ENCODE measurements at places on chromosomes 1 and 21.

- DNase-seq, result no peak
These were observed 122.6 kb downstream of the NTNG1 start for GRCh38 chr1:107263291-107263915.

DNA sequence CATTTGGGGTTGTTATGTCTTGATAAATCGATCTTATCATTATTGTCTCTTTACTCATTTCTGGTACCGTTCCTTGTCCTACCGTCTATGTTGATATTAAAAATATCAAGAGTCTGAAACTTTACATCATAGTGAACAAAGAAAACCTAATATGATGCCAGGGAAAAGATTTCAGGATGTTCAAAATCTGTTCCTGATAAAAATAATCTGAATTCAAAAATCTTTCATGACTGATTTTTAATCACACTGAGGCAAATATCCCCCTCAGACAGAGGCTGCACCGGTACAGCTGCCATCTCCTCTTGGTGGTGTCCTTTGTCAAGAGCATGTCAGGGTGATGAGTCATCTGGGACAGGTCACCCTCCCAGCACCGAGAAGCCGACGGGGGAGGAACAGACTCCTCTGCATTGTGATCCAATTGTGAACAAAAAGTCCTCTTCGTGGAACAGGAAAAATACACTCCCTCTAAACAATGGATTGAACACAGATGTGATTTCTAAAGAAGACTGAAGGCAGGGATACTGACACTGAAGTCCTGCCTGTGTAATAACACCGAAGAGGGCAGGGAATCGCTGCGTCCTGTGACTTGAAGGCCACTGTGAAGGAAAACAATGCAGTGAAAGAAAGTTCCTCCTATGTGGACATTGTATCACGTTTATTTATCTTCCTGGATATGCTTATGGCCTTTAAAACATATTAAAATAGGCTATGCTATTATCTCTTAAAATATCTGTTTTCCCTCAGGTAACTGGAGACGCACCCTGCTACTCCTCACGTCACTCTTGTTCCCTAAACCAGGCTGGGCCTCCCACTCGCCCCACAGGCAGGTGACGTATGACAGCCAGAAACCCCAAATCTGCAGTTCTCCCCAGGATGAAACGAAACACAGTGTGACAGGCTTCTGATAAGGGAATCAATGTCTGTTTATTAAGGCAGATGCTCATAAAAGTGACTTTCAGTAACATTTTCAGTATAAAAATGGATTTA, 4.3 kb upstream of the SPATC1L start:
- DNase-seq, result peak; percentile 82

- DNase-seq, result no peak
These were observed at the start of gene CHIT1 for GRCh38 chr1:203229471-203230135. Gene CHIT1, minus strand, starts transcription at chr1:203229673. Its CDS starts 37 bp downstream, at chr1:203229636.

DNA sequence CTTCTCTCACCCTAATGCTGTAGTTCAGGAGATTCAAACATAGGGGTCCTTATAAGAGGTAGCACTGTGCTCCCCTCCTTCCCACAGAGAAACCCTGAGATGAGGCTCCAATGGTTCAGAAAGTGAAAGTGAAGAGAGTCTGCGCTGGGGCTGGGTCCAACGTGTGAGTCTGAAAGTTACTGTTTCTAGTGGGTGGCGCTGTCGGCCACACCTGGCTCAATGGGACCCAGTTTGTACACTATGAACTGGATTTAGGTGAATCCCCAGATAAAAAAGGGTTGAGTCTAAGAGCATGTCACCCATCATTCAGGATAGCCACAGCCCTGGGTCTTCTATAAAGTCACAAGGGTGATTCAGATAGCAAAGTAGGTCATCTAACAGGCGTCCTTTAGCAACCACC, 2.8 kb downstream of the SMCP start:
- DNase-seq, result no peak

- DNase-seq, result no peak
These were observed 90.1 kb downstream of the PLXNA2 start for GRCh38 chr1:208154040-208154439.

DNA sequence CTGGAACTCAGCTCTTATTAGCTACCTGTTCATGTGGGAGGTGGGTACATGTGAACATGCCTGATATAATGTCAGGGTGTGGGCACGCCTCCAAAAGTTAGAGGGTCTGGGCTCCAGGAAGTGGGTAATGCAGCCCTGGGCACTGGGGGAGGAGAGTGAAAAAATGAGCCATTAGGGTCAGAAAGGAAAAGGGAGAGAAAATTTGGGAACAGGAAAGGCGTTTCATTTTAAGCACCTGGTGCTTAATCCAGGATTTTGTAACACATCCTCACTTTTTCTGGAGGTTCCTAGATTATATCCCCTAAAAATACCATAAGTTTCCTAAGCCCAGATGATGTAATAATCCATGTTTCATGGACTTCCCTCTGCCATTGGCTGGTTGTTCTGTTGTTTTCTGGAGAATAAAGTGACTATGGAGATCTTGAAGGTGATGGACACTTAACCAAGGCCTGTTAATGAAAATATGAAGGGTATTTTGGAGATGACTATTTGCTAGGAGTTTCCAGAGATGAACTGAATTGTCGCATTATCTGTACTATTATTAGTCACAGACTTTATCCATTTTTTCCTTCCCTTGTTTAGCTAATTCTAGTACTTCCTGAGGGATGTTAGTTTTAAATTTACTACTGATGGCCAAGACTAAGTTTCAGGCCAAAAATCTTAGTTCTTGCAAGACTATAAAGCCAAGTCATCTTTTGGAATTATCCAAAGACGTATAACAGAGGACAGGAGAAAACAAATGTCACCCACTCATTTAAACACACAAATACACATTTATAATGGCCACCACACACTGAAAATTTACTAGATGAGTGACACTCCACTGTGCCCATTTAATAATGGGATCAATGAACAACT, 24.4 kb upstream of the TARBP1 start:
- no peak for DNase-seq

- no peak for DNase-seq
These were observed 516 bp downstream of the PHLDA3 start for GRCh38 chr1:201468501-201468843.

DNA sequence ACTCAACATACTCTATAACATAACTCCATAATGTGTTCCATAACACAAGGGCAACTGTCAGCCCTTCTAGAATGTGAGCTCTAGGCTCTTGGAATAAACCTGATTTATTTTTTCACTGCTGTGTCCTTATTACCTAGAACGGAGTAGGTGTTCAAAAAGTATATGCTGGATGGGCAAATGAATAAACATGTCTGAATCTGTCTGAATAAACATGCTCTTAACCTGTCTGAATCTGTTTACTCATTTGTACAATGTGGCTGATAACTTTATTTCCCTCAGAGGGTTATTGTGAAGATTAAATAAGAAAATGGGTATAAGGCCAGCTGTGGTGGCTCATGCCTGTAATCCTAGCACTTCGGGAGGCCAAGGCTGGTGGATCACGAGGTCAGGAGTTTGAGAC, 42.3 kb downstream of the AZIN2 start:
- DNase-seq, result no peak

DNA sequence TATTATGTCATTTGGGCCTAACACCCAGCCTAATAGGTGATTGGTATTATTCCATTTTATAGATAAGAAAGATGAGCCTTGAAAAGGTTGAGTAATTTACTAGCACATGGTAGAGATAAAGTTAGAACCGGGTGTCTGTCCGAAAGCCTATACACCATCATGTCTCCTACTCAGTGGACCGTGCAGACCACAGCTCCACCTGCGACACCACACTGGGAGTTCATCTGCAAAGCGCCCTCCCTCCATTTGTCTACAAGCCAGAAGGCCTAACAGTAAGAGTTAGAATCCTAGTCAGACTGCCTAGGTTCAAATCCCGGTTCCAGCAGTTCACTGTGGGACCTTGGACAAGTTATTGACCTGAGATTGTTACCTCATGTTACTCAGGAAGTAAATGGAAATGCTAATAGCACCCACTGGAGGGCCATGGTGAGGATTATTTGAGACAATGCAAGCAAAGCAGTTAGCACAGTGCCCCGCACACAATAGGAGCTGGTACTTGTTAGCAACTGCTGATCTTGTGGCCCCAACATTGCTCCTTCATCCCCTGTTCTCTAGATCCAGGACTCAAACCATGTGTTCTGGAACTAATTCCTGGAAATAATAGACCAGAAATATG, 20.5 kb downstream of the ARMH1 start:
- no peak for DNase-seq

- DNase-seq, result no peak
These were observed 1488.4 kb downstream of the MRPL39 start for GRCh38 chr21:24118738-24119459.

- no peak for DNase-seq
These were observed 246.9 kb upstream of the ST6GALNAC5 start for GRCh38 chr1:76620371-76620770.

- DNase-seq, result no peak
These were observed 197.8 kb downstream of the LYPLAL1 start for GRCh38 chr1:219371471-219371870.

- DNase-seq, result no peak
These were observed 427.2 kb downstream of the USP25 start for GRCh38 chr21:16156841-16157489.

DNA sequence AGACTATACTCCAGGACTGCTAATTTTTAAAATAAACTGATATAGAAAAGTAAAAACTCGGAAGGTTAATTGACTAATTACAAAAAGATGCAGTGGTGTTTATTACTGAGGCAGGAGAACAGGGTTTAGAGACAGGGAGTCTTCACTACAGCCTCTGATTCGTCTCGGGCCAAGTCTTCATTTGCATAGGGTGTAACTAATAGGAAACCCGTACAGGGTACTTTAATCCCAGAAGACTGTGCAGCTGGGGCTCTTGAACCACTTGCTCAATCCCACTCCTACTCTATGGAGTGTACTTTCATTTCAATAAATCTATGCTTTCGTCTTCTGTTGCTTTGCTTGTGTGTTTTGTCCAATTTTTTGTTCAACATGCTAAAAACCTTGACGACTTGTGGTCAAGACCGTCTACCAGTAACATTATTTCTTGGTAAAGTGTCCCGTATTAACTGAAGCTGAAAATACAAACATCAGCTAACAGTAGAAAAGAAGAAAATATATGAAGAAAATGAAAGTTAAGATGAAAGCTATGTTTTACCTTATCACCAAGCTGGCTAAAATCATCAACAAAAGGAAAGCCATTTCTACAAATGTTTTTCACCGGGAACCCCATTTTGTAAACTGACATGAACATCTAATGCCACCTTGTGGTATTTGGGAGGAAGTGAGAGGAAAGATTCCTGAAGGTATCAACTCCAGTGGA, 8.0 kb downstream of the SDHB start:
- no peak for DNase-seq

DNA sequence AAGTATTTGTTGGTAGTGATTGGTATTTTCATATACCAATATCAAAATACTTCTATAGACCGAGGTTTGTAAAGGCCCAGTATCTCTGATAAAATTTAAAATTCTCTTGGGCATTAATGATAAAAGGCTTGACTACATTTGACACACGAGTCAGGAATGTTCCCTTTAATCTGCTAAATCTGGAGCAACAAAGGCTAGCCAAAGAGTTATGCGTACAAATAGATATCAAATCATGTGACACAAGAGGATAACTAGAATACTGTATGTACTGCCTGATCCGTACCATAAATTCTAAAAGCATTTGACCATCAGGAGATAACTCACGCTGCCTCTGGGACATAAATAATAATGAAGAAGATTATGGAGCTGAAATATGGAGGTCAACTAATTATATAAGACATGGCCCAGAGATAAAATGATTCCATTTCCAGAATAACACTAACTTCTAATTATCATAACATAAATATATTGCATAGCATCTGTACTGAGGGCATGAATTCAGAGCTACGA, 64.2 kb upstream of the SH3GLB1 start:
- no peak for DNase-seq

DNA sequence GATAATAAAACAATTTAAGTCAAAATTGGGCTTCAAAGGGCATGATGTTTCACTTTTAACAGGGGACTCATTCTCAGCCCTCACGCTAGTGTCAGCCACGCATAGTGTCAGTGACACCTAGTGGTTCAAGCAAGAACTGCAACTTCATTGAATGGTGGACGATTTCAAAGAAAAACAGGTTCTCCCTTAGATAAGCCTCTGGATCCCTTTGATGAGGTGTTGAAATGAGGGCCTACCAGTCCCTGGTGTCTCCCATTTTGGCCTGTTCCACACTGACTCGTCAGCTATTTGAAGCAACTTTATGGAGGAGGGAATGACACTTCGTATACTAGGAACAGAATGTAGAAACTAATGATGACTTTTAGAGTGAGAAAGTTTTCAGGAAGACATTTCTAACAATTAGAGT, 56.2 kb downstream of the FCRL5 start:
- no peak for DNase-seq

- no peak for DNase-seq
These were observed 24.6 kb downstream of the KAZN start for GRCh38 chr1:14623090-14623489.

DNA sequence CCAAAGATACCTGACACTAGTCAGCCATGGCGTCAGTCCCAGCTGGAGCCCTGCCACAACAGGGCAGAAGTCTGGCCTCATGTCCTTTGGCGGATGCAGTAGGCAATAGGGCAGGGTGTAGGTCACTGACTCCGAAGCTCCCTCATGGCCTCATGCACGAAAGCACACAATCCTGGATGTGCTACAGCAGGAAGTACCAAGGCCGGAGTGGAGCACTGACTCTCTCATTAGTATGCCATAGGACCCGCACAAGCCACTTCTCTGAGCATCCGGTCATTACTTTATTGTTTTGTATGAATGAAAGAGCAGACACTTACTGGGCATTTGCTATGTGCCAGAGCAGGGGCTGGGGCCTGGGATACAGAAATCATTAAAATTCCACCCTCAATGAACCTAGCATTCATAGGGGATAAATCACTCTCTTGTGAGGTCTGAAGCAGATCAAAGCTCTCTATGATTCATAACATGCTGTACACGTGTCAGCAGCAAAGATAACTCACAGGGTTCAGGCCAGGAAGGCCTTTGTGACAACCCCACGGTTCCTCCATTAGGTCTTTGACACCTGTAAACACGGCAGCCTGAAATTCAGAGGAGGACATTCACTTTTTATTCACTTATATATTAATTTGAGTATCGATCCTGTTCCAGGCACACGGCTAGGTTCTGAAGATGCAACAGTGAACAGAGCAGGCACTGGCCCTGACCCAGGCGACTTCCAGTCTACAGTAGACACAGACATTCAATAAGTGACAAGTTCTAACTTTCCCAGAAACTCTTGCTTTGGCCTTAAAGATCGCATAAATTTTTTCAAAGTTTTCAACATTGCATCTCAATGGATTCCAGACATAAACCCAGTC, 357.9 kb upstream of the USP24 start:
- DNase-seq, result no peak

- peak; percentile 32 for DNase-seq
These were observed 12.2 kb downstream of the SH3BP5L start for GRCh38 chr1:248813546-248813945.

GRCh38 chr1:225677350-225678124, 24.6 kb upstream of the ENAH start:
- DNase-seq, result peak; percentile 42

- DNase-seq, result no peak
These were observed 43.0 kb upstream of the EGLN1 start for GRCh38 chr1:231465051-231465450.

GRCh38 chr1:172724765-172725613, 66.1 kb downstream of the FASLG start:
- DNase-seq, result no peak

- no peak for DNase-seq
These were observed 60.5 kb downstream of the ATP1A1 start for GRCh38 chr1:116433275-116434257.

- DNase-seq, result no peak
These were observed 136.1 kb upstream of the HOOK1 start for GRCh38 chr1:59678493-59679228.

All from right atrium auricular region (tissue), 2 donors.